Midbrain (tissue), 1 donor: ENCODE measurements at places on chromosomes 1 and 21.

DNA sequence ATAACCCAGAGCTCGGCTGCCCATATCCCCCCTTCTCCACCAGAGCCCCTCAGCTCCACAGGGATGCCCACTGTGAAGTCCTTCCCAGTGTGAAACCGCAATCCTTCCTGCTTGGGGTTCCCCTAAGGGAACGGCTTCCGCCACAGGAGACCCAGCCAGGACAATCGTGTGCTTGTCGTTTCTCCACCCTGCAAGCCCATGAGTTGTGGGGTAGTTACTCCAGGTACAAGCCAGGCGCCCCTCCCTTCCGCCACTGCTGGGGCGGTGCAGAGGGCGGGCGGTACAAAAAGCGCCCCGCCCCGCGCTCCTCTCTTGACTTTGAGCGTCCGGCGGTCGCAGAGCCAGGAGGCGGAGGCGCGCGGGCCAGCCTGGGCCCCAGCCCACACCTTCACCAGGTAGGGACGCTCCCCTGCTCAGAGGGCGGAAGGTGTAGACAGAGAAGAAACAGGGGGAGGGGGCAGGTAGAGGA lies at the start of gene TINAGL1:
Gene TINAGL1 (plus strand): TSS at position 315 of the 469 bp plus-strand sequence. CDS start 634 bp downstream, outside the sequence.
- DNase-seq, result no peak

DNA sequence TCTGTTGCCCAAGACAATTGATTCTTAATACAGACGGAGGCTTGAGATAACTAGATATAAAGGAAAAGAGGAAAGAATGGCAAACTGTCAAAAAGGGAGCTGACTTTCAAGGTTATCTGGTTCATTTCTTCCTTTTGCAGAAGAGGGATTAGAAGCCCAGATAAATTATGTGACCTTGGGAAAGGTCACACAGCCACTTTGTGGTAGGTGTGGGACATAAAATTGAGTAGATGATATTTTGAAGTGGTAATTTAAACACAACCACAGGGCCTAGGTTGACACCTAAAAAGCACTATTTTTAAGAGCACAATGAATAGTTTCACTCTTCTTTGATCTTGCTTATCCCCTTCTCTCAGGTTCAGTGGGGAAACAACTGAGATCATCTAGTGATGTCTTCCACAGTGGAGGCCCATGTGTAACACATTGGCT lies 16.9 kb upstream of the KIAA0040 start:
- no peak for DNase-seq

GRCh38 chr1:6419397-6419803 lies 319 bp downstream of the HES2 start:
- DNase-seq, result no peak

DNA sequence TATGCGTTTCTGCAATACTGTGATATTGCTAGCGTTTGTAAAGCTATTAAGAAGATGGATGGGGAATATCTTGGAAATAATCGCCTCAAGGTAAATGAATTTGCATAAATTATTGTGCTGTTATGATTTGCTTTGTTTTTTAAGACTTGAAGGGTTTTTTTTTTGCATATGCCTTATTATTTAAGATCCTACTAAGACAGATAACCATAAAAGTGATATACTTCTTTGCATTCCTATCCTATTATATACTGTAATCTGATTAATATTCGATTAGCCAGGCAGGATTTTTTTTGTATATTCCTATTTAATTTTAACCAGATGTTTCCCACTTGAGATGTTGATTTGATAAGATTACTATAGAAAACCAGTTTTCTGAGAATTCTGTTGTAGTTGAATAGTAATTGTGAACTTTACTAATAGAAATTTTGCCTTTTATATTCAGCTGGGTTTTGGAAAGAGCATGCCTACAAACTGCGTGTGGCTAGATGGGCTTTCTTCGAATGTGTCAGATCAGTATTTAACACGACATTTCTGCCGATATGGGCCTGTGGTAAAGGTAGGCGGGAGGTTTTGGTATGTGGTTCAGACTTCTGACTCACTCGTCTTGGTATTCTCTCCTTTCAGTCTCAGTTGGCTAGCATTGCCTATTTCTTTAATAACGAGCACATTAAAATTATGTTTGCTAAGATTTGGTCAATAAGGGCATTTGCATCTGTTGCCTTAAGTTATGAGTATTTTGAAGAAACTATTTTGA lies 56.8 kb downstream of the ZBTB17 start:
- no peak for DNase-seq

GRCh38 chr1:40973912-40974311 lies 5.6 kb upstream of the CTPS1 start:
- DNase-seq, result no peak

GRCh38 chr21:35509001-35509704 lies 460.1 kb upstream of the RUNX1 start:
- no peak for DNase-seq

- DNase-seq, result no peak
These were observed 50.6 kb upstream of the ZC3H12A start for GRCh38 chr1:37423810-37424209.

GRCh38 chr1:78715181-78715661 lies 65.6 kb downstream of the IFI44 start:
- no peak for DNase-seq
